ENCODE measurements at places on chromosomes 4 and X. TPM values are rescaled to one million over a fixed set of nuclear protein-coding genes. Genes with fewer than 3 reads are reported as not detected.

Gene DMRTC1
- not detected for total RNA-seq

Gene CXorf65
- not detected for total RNA-seq

Gene DCAF12L1
- 5.7 TPM for total RNA-seq

DNA sequence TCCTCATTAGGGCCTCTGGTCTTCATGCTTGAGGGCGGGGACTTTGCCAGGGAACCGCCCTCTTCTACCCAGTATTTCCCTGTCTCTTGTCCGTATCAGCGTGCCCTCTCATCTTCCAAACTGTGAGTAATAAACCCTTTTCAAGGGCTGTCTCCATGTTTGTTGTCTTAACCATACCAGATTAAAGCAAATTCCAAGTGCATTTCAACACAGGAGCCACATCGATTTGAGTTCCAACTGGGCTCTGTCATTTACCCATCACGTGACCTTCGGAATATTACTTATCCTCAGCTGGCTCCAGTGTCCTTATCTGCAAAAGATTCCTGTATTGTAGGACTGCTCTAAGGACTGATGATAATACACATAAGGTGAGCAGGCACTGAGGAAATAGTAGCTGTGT lies 6.4 kb upstream of the PHEX start:
- no peak for DNase-seq
- H3K27ac ChIP-seq: no peak overlapping the region
- no peaks in the 10 kb centered on the region for H3K36me3 ChIP-seq
- no peaks in the 10 kb centered on the region for H3K27me3 ChIP-seq

DNA sequence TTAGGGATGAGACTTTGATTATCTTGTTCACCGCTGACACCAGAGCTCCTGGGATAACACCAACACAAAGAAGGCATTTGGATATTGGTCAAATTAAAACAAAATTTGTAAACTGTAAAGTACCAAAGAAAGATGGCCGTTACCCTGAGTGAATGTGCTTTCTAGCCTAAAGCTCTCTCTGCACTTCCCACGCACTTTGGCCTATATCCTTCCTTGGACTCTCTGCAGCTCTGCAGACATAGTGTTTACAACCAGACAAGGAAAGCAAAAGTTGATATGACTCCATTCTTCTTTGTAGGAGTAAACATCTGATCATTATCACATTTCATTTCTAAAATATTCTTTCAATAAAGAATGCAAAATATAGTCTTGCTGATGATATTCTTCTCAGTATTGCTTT lies 44.8 kb upstream of the PITX2 start:
- H3K4me3 ChIP-seq: no peak overlapping the region
- no peaks in the 10 kb centered on the region for H3K4me1 ChIP-seq
- no peaks in the 10 kb centered on the region for H3K36me3 ChIP-seq
- no peaks in the 10 kb centered on the region for H3K27me3 ChIP-seq
- no peak for DNase-seq
- H3K27ac ChIP-seq: no peak overlapping the region

Data from uterus (tissue), 4 donors.